WTC11 (cell line): ENCODE measurements at places on chromosomes 3 and 15. TPM values are rescaled to one million over a fixed set of nuclear protein-coding genes. Genes with fewer than 3 reads are reported as not detected.
A peak's percentile ranks its signal among the peaks of the same experiment; 100 is the strongest.

GRCh38 chr3:16379838-16380237 lies 114.8 kb downstream of the OXNAD1 start:
- no peak overlapping the region for H3K27ac ChIP-seq
- H3K4me3 ChIP-seq: no peak overlapping the region
- peaks cover 8% of the 10 kb centered on the region for H3K4me1 ChIP-seq
- H3K36me3 ChIP-seq: peaks cover 8% of the 10 kb centered on the region
- peaks cover 7% of the 10 kb centered on the region; the same call in 1 of the 2 replicates for H3K27me3 ChIP-seq
- no peak for DNase-seq

GRCh38 chr15:60673918-60674558 lies 195.1 kb upstream of the ICE2 start:
- no peaks in the 10 kb centered on the region for H3K36me3 ChIP-seq
- peaks cover 17% of the 10 kb centered on the region for H3K4me1 ChIP-seq
- H3K27me3 ChIP-seq: no peaks in the 10 kb centered on the region; the same call in 1 of the 2 replicates
- DNase-seq: no peak
- no peak overlapping the region for H3K4me3 ChIP-seq
- no peak overlapping the region for H3K27ac ChIP-seq

DNA sequence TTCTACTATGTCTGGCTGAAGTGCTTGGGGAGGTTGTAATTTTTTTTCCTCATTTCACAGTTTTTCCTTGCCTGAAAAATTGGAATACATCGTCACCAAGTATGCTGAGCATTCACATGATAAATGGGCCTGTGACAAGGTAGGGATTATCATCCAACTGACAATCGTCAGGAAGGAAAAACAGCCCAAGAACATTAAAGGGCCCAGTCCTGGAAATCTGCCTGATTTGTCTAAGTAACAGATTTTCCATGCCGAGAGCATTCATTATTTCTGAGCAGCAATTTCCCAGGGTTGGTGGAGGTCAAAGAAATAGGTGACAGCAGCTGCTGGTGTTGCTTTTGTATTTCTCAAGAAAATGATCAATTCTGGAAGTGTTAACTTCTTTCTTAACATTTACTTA lies 226.0 kb upstream of the CHRM5 start:
- no peaks in the 10 kb centered on the region; the same call in 1 of the 2 replicates for H3K27me3 ChIP-seq

Gene LYZL4
- total RNA-seq: not detected in 3 replicates

DNA sequence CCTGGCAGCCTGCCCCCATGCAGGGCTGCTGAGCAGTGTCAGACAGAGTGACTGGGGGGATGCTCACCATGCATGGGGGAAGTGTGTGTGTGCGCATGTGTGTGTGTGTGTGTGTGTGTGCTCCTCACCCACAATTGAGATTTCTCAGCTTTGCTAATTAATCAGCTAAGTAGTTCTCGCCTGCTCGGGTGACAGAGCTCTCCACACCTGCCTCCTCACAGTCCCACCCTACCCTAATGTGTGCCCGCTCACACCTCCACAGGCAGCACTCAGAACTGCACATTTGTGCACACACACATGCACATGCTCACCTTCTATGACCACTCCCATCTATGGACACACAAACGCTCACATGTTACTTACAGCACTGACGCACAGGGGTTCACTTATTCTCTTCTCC lies 37.3 kb downstream of the CACNA2D2 start:
- H3K27ac ChIP-seq: no peak overlapping the region
- no peak overlapping the region for H3K4me3 ChIP-seq
- DNase-seq: no peak

DNA sequence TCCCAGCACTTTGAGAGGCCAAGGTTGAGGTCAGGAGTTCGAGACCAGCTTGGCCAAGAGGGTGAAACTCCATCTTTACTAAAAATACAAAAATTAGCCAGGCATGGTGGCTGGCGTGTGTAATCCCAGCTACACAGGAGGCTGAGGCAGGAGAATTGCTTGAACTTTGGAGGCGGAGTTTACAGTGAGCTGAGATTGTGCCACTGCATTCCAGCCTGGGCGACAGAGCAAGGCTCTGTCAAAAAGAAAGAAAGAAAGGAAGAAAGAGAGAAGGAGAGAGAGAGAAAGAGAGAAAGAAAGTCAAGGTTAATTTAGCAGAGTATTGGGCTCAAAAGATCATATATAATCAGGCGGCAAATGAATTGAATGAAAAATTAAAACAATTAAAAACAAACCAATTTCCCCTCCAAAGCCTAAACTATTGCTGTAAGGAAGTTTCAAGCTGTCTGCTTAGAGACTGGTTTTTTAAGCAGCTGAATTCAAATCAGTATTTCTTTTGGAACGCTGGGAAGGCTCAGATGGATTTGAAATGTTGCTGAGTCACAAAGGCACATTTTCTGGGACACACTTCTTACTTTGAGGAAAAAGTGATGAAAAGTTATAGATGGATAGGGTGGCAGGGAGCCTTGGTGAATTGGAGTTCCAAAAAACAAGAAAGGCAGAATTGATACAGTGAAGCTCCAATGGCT lies 81.3 kb upstream of the BHLHE40 start:
- no peak overlapping the region for H3K4me3 ChIP-seq
- no peak overlapping the region for H3K27ac ChIP-seq
- H3K27me3 ChIP-seq: peaks cover 3% of the 10 kb centered on the region; the same call in 1 of the 2 replicates
- H3K36me3 ChIP-seq: no peaks in the 10 kb centered on the region
- no peak for DNase-seq
- peaks cover 5% of the 10 kb centered on the region; the same call in 1 of the 2 replicates for H3K4me1 ChIP-seq

Gene RNF123
- 45.5 to 47.1 TPM (median 46.8 TPM) in 3 replicates for total RNA-seq

Gene ANKRD63
- total RNA-seq: 1.2 to 1.7 TPM (median 1.4 TPM) in 3 replicates

- no peaks in the 10 kb centered on the region for H3K4me1 ChIP-seq
- no peaks in the 10 kb centered on the region for H3K36me3 ChIP-seq
- no peak within 1 kb of the TSS for H3K4me3 ChIP-seq
These were observed at the start of gene CAMP for GRCh38 chr3:48222616-48223513. Gene CAMP (plus strand): TSS chr3:48223495. CDS start chr3:48223512, 17 bp downstream.

GRCh38 chr3:107683447-107683846 lies 160.7 kb downstream of the BBX start:
- H3K4me3 ChIP-seq: no peak overlapping the region
- H3K27ac ChIP-seq: peak overlapping the region; percentile 30; the same call in 1 of the 2 replicates
- H3K36me3 ChIP-seq: peaks cover 9% of the 10 kb centered on the region

Gene DPPA2
- 14.9 to 15.8 TPM (median 15.0 TPM) in 3 replicates for total RNA-seq

DNA sequence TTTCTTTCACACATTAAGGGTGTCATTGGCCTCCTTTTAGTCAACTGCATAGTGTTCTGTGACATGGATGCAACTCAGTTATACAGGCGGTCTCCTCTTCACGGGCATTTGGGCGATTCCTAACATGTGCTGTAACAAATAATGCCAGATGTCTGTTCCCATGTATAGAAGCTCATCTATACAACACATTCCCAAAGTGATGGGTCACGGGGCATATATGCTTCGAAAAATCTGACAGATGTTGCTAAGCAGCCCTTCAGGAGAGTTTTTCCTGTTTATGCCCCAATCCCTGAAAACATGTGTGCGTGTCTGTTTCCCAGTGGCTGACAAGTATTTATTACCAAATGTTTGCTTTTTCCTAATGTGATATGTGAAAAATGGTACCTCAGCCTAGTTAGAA lies 25.8 kb downstream of the LRRK1 start:
- H3K27me3 ChIP-seq: no peaks in the 10 kb centered on the region
- peaks cover 14% of the 10 kb centered on the region for H3K4me1 ChIP-seq
- no peak overlapping the region; the same call in 1 of the 2 replicates for H3K27ac ChIP-seq
- H3K36me3 ChIP-seq: no peaks in the 10 kb centered on the region
- no peak overlapping the region for H3K4me3 ChIP-seq
- DNase-seq: no peak

GRCh38 chr15:32715276-32715675 lies 2.5 kb upstream of the GREM1 start:
- no peak for DNase-seq
- H3K27ac ChIP-seq: no peak overlapping the region
- H3K4me3 ChIP-seq: no peak overlapping the region
- H3K36me3 ChIP-seq: no peaks in the 10 kb centered on the region
- H3K4me1 ChIP-seq: peaks cover 29% of the 10 kb centered on the region
- H3K27me3 ChIP-seq: peaks cover 75% of the 10 kb centered on the region

DNA sequence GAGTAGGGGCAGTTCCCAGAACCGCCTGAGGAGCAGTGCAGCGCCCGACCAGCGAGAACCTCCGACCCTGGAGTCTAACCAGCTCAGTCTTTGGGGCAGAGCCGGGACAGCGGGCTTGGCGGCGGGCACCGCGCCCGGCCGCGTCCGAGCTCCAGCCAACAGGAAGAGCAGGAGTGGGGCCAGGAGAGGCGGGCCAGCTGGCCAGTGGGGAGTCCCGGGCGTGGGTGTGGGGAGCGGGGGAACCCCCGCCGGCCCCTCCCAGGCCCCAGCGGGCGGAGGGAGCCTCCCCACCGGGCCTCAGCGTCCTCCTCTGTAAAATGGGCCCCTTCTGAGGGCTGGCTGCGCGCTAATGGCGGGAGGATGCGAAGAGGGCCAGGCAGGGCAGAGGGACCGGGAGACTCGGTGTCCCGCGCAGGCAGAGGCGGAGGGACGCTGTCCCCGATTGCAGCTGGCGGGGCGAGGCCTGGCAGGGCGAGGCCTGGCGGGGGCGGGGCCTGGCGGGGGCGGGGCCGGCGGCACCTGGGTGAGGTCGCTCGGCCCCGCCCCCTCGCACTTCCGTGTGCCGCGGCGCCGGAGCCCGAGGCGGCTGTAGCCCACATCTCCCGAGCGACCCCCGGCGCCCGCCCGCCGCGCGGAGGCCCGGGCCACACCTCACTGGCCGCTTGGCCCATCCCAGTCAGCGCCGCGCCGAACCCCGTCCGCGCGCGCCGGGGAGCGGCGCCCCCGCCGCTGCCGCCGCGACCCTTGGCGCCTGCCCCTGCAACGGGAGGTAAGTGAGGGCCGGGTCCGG lies at the start of gene PRKCD:
TSS of gene PRKCD (plus strand) at position 550 of the 790 bp plus-strand sequence. CDS start 17,214 bp downstream, outside the sequence.
- H3K27ac ChIP-seq: no peak within 1 kb of the TSS
- H3K36me3 ChIP-seq: no peaks in the 10 kb centered on the region
- peak; percentile 81 for DNase-seq
- H3K27me3 ChIP-seq: peaks cover 18% of the 10 kb centered on the region
- peaks cover 40% of the 10 kb centered on the region for H3K4me1 ChIP-seq
- peak within 1 kb of the TSS; percentile 86 for H3K4me3 ChIP-seq

DNA sequence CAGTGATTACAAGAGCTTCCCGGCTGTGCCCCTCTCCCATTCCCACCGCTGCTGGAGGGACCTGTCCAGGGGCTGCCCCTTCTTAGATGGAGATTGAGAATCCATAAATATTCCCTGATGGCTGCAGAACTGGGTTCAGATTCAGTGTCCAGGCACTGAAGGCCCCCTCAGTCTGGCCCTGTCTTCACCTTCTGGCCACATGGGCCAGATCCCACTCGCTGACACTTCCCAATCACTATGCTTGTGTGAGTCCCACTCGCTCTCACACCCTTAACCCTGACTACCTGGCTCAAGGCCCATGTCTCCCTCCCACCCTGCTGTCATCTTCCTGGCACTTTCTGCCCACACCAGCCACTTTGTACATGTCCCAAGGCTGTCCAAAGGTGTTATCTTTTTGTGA lies 15.5 kb upstream of the MRPS22 start:
- peaks cover 4% of the 10 kb centered on the region; the same call in 1 of the 2 replicates for H3K4me1 ChIP-seq
- no peak for DNase-seq
- H3K4me3 ChIP-seq: no peak overlapping the region
- H3K27ac ChIP-seq: no peak overlapping the region
- peaks cover 54% of the 10 kb centered on the region for H3K27me3 ChIP-seq
- H3K36me3 ChIP-seq: no peaks in the 10 kb centered on the region

Gene CKMT1B
- 35.4 to 41.5 TPM (median 37.3 TPM) in 3 replicates for total RNA-seq

GRCh38 chr3:142046320-142047020 lies 102.9 kb downstream of the TFDP2 start:
- H3K27me3 ChIP-seq: no peaks in the 10 kb centered on the region
- no peak overlapping the region for H3K4me3 ChIP-seq
- DNase-seq: no peak
- H3K4me1 ChIP-seq: peaks cover 14% of the 10 kb centered on the region
- H3K36me3 ChIP-seq: peaks cover 4% of the 10 kb centered on the region; the same call in 1 of the 2 replicates
- H3K27ac ChIP-seq: no peak overlapping the region

DNA sequence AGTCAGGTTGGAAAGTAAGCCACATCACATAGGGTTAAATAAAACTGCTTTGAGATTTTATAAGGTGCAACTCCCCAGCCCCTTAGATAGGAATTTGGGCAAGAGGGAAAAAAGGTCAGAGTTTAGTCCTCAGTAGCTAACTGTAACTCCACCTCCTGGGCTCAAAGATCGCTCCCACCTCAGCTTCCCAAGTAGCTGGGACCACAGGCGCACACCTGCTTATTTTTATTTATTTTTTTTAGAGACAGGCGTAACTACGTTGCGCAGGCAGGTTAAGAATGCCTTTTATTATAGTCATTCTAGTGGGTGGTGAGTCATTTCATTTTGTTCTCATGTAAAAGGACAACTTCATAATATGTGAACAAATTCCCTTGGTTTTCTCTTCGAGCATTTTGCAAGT lies 14.7 kb downstream of the TM2D3 start:
- peaks cover 23% of the 10 kb centered on the region for H3K4me1 ChIP-seq
- no peaks in the 10 kb centered on the region for H3K27me3 ChIP-seq
- H3K27ac ChIP-seq: no peak overlapping the region
- no peak for DNase-seq
- no peak overlapping the region for H3K4me3 ChIP-seq
- peaks cover 9% of the 10 kb centered on the region; the same call in 1 of the 2 replicates for H3K36me3 ChIP-seq

GRCh38 chr3:42192334-42193200 lies 73.4 kb downstream of the CCK start:
- H3K4me1 ChIP-seq: peaks cover 38% of the 10 kb centered on the region
- peaks cover 35% of the 10 kb centered on the region for H3K36me3 ChIP-seq
- no peaks in the 10 kb centered on the region for H3K27me3 ChIP-seq
- H3K27ac ChIP-seq: peak overlapping the region; percentile 89
- no peak for DNase-seq

DNA sequence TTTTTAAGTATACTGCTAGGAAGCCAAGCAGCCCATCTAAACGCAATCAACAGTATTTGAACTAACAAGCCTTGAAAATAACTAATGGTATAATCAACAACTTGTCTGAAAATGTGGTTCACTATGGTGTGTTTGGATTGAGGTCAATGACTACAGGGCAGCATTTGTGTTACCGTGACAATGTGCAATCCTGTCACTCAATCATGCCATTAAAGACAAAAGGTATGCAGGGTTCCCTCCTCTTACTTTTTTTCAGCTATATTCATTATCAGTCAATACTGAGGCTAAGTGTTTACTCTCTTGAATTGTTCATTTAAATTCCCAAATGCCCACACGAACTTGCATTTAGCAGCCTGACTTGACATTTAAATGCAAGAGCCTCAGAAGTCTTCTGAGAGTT lies 1099.3 kb upstream of the EPHA6 start:
- H3K27me3 ChIP-seq: no peaks in the 10 kb centered on the region
- no peak overlapping the region for H3K27ac ChIP-seq
- no peaks in the 10 kb centered on the region for H3K36me3 ChIP-seq

DNA sequence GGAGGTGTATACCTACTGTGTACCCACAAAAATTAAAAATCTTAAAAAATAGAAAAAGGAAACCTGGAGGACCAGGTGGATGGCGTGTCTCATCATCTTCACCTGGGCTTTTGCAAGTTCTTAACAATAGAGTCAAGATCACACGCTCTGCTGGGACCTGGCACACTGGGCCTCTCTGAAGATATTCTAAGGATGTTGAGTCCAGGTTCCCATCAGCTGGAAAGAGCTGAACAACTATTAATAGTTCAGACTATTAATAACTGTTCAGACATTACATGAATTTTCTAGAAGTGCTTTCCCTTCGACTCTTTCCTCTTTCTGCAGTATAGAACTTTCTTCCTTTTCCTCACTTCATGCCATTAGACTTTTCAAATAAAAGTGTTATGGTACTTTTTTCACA lies 320.2 kb upstream of the IL12A start:
- H3K4me1 ChIP-seq: peaks cover 16% of the 10 kb centered on the region
- no peaks in the 10 kb centered on the region for H3K27me3 ChIP-seq
- H3K36me3 ChIP-seq: no peaks in the 10 kb centered on the region

Gene ILDR1
- total RNA-seq: 2.3 to 3.4 TPM (median 2.8 TPM) in 3 replicates

GRCh38 chr3:190197346-190197763 lies 76.7 kb upstream of the P3H2 start:
- peaks cover 17% of the 10 kb centered on the region for H3K4me1 ChIP-seq
- H3K36me3 ChIP-seq: no peaks in the 10 kb centered on the region
- H3K4me3 ChIP-seq: no peak overlapping the region
- H3K27me3 ChIP-seq: no peaks in the 10 kb centered on the region
- no peak for DNase-seq
